HTR-8/SVneo (cell line): ENCODE measurements at places on chromosomes 2 and 18.
A peak's percentile ranks its signal among the peaks of the same experiment; 100 is the strongest.

DNA sequence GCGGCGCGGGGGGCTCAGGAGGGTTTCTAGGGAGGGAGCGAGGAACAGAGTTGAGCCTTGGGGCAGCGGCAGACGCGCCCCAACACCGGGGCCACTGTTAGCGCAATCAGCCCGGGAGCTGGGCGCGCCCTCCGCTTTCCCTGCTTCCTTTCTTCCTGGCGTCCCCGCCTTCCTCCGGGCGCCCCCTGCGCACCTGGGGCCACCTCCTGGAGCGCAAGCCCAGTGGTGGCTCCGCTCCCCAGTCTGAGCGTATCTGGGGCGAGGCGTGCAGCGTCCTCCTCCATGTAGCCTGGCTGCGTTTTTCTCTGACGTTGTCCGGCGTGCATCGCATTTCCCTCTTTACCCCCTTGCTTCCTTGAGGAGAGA is 5.2 kb downstream of the PROC start:
- DNase-seq: peak; percentile 25

DNA sequence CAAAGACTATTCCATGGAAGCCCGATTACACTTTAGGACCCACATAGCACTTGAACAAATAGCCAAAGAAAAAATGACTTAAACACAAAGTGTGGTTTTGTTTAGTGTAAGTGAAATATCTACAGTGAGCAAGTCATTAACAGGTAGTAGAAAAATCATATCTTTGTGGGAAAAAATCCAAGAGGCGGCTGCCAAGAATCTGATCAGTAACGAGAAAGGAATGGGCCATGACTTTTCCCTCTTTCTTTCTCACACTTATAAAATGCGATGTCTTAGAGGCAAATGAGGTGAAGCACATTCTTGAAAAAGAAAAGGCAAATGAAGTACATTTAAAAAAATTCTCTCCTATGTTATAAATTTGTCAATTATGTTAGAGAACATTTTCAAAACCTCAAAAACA is 12.9 kb upstream of the GEMIN6 start:
- DNase-seq: no peak

DNA sequence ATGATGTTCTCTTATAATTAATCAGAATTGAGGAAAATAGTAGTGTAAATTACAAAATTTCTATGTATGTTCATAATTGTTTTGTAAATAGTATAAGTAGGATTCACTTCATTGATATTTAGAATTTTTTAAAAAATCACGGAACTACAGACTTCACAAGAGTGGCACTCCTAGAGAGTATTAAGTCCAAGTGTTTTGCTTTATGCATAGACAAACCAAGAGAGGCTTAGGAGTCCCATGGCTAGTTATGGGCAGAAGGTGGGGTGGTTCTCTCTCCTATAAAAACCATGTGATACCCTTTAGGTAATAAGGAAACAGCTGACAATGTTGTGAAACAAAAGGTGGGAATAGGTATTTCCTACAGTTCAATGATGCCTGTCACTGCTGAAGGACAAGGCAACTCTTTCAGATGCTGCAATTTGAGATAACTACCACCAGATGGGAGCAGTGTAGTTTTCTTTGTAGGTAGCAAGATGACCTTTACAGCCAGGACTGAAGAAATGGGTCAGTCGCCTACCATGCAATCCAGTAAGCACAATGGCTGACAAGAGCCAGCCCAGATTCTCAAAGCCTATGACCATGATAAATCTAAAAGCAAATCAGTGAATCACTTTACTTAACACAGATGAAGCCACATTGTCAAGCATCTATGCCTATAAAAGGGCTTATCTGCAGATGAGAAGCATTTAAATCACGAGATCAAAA is 83.9 kb downstream of the AAK1 start:
- DNase-seq: peak; percentile 57

DNA sequence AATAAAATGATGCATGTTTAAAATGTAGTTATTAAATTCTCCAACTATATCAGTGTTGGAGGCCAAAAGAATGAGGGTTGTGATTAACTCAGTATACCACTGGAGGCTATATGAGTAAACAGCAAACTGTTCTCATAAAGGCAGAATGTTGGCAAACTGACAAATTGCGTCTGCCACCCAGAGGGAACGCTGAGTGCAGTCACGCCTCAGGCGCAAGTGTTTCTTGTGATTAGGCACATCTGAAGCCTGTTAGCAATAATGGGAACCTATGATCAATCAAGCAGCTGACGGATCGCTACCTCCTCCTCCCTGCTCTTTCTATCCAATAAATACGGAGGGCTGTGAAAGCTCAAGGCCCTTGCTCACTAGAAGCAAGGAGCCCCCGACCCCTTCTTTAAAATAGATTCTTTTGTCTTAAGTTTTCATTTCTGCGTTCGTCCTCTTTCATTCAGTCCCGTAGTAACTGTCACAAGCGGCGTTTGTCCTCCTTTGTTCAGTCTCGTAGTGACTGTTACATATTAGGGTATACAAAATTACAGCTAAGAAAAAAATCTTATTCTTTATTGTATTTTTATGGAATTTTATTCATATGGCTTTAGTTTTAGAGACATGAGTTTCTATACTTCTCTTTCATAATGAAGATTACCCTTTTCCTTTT is 16.3 kb upstream of the RMND5A start:
- no peak for DNase-seq

DNA sequence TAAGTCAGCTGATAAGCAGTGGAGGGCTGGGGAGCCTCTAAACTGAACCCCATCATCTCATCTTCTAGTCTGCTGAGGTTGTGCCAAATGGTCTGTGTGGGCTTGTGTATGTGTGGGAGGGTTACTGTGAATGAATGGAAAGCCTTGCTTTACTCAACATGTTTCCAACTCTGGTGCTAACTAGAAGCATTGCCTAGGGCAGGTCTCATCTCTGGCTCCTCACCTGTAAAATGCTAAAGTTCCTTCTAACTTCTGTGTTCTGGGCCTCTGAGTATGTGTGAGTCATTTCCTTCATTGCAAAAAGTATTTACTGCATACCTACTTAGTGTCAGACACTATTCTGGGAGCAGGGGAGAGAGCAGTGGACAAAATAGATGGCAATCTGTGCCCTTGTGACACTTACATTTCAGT is 1.3 kb downstream of the LIPG start:
- DNase-seq: no peak

GRCh38 chr2:12381543-12382325 is 335.0 kb upstream of the TRIB2 start:
- DNase-seq: no peak

DNA sequence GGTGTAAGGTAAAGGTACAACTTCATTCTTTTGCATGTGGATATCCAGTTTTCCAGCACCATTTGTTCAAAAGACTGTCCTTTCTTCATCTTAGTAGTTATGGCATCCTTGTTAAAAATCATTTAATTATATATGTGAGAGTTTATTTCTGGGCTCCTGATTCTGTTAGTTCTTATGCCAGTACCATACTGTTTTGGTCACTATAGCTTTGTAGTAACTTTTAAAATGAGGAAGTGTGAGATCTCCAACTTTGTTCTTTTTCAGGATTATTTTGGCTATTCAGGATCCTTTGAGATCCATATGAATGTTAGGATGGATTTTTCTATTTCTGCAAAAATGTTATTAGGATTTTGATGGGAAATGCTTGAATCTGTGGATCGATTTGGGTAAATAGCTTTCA is 16.8 kb downstream of the ACTR3 start:
- no peak for DNase-seq

DNA sequence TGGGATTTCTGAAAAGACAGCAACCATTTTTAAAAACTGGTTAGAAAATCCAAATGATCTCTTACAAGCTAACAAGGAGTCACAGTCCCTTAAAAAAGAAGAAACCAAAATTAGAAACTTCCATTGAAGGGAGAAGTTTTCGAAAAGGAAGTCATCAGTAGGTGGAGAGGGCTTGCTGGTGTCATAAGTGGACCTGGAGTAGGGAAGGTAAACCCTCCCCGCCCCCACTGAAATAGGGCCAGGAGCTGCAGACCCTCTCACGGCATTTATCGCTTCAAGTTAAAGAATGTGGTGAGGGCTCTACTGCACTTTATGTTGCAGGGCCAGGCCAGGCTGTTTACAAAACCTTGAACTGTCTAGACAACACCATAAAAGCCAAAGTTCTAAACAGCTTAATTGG is 2.9 kb downstream of the HOXD11 start:
- DNase-seq: no peak

DNA sequence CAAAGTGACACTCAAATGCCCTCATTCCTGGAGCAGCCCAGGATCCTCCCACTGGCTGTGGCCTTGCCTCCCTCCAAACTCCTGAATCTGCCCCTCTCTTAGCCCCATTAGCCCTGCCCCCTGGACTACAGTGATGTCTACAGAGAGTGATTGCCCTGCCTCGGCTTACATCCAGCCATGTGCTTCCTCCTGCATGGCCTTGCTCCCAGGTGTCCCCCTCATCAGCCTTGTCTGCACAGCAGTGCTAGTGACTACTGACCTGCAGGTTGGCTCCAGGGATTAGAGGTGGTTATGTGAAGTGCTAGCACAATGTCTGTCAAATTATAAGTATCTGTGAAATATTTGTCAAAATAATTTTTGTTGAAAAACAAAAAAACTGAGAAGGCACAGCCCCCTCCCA is 259.1 kb upstream of the MYT1L start:
- DNase-seq: no peak

- no peak for DNase-seq
These were observed 89.6 kb downstream of the TPO start for GRCh38 chr2:1502891-1503304.

- DNase-seq: no peak
These were observed 86.0 kb upstream of the OTX1 start for GRCh38 chr2:62964671-62965070.

- no peak for DNase-seq
These were observed 45.3 kb upstream of the CTLA4 start for GRCh38 chr2:203822240-203822639.

DNA sequence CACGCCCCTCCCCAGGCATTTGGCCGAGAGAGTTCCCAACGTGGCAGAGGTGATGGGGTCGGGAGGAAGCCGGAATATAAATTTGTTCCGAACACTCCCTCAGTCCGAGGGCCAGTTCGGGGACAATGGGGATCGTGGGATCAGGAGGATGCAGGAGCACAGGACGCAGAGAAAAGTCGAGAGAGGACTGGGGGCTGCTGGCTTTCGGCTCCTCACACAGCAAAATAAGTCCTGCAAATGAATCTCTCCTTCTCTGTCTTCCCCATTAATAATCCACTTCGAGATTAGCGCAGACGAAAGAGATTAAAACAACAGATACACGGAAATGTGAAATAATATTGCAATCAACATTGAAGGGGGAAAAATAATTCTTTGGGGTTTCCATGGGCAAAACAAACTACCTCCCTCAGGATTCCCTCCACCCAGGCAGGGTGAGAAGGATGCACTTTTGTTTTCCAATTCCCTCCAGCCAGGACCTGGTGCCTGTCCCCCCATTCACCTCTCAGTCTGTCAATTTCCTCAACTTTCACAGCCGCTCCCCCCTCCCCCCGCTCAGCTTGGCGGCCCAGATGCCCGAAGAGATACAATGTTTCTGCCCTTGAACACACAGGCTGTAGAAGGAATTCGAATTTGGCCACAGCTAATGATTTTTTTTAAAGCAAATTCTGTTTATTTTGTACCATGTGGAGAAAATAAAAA is 3.1 kb upstream of the ZEB2 start:
- no peak for DNase-seq

- no peak for DNase-seq
These were observed 54.5 kb downstream of the PARD6G start for GRCh38 chr18:80192653-80193385.

GRCh38 chr2:171787333-171788072 is 100.2 kb downstream of the DYNC1I2 start:
- DNase-seq: no peak

- no peak for DNase-seq
These were observed 64.1 kb downstream of the EMILIN2 start for GRCh38 chr18:2910751-2911425.

GRCh38 chr2:59572227-59572626 is 981.2 kb downstream of the BCL11A start:
- DNase-seq: no peak

DNA sequence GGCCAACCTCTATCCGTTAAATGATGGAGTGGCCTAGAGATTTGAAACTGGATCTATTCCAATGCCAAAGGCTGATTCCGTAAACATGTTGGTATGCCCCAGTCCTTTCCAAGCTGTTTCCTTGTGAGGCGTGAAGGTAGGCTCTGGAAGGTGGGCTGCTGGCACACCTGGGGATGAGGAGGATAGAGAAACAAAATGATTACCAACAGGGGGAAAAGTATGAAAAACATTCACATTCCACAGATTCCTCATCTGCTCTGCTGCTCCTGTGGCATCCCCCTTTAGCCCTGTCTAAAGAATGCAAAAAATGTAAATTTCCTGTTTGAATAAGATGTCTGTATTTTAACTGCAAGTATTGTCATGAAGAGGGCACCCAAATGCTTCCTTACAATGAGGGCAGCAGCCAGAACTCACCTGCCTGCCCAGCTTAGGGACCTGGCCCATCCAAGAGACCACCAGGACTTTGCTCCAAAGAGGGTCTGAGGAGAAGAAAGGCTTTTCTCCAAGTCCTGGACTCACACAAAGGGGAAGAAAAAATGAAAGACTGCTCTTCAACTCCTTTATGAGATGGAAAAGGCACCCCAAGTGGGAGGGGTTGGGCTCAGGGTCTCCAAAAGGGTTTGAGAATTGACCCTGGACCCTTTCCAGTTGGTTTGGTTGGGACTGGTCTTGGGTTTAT is 132.3 kb upstream of the PELI1 start:
- peak; percentile 59 for DNase-seq

DNA sequence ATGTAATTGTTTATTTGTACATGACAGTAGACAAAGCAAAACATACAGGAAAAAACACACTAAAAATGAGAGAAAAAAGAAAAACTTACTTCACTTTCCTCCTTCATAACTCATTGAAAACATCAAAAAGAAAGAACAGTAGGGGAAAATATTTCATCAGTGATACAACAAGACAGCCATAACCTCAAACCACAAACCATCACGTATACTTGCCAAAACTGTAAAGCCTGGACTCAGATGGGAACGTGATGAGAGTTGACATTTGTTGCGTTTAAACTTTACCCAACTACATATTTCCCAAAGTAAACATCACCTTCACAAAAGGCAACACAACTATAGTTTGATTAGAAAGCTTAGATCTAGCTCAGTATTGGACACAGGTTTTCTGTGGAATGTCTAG is 278.2 kb upstream of the COL3A1 start:
- DNase-seq: peak; percentile 29
